ENCODE measurements at places on chromosomes 11 and 22.
A peak's percentile ranks its signal among the peaks of the same experiment; 100 is the strongest.

- no peak for DNase-seq
Measured at GRCh38 chr22:46843821-46844255, 81.4 kb downstream of the TBC1D22A start.

- peak; percentile 4 for DNase-seq
Measured at GRCh38 chr11:57095417-57095816, 86.3 kb upstream of the LRRC55 start.

DNA sequence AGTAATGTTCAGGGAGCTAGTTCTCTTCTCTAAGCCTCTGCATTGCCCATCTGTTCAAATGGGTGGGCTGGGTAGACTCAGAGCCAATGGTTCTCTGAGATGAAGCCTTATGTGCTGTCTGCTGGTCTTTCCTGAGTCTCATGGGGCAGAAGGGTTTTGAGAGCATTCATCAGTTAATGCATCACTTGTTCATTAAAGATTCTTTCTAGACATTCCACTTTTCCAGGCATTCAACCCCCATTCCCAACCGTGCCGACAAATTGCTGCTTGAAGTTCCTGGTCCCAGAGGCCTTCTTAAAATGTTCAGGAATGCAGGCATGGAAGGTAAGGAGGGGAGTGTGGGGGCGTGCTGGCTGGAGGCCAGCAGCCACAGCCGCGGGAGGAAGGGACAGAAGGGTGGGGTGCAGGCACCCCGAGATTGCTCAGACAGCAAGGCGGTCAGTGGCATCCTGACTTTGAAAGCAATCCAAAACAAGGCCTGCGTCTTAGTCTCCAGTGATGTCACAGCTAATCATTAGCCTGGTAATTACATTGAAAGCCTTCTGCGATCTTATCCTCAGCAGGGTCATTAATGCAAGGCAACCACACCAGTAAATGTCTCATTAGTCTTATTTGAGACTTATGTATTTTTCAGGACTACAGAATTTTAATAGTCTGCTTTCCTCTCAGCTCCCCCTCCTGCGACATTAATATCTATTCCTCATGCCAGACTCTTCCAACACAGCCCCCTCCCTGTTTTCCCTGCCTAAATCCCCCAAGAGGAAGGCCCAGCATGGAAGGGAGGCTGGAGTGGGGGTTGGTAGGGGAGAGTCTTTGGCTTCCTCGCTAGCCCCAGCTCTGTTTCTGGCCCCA is 328.8 kb downstream of the MIAT start:
- no peak for DNase-seq

DNA sequence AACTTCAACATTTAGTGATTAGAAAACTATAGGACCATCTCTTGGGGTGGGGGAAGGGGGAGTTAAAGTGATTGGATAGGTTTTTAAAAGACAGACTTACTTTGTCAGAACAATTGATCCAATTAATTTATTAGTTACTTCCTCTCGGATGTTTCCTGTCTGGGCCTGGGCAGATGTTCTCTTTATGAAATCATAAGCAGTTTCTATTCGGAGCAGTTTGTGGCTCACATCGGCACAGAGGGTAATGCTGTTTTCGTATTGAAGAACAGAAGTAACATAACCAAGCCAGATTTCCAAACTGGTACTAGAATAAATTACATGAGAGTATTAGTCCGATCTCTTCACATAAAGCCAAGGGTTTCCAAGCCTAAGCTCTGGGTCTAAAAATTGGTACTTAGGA is 20.6 kb downstream of the PIWIL3 start:
- no peak for DNase-seq

DNA sequence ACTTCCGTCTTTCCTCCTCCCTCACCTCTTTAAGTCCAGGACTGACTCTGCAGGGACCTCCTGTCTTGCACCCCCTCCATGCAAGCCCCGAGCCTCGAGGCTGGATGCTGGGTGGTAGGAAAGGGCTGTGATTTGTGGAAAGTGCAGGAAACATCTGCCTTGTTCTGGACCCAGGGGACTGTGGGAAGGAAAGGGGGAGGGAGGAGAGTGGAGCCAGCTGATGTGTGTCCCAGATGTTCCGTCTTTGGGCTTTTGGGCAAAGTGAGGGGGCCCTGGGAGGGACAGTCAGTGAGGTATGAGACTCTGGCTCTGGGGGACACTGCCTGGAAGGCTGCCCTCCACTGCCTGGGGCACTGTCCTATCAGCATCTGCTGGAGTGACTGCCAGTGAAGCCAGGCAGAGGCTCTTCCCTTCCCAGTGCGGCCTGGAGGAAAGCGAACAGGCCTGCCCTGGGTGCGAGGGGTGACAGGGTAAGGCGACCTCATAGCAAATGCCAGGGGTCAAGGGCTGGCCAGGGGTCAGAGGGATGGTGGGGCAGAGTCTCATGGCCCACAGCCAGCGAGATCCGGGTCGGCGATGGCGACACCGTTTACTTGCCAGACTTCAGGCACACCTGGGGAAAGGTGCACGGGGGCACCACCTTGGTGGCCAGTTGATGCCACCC is 1.7 kb downstream of the MRGPRD start:
- no peak for DNase-seq

- no peak for DNase-seq
Measured at GRCh38 chr11:110766316-110766715, 54.1 kb upstream of the ARHGAP20 start.

- no peak for DNase-seq
Measured at GRCh38 chr11:74442636-74443035, 24.7 kb downstream of the KCNE3 start.

- no peak for DNase-seq
Measured at GRCh38 chr11:109388982-109389381, 33.0 kb upstream of the C11orf87 start.

DNA sequence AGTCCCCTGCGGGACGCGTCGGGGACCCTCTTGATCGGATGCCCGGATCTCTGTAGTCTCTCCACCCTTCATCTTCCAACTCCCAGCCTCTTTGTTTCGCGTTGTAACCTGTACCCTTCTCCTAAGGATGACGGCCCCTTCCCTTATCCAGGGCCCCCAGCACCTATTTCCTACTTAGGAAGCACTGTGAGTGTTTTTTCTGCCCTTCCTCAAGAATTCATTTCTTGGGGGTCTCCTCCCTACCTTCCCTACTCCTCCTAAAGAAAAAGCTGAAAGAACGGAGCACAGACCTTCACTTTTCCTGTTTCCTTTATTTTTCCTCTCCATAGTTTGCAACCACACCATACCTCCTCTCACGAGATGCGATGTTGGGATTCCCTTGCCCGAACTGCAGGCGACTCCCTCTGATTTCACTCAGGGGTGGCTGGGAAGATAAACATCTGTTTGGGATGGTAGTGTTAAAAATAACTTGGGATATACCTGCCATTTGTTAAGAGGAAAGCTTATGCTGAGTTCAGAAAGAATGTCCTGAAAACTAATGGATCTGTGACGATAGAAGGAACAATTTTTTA is 593 bp downstream of the FAM118B start:
- DNase-seq = no peak

GRCh38 chr22:40113696-40114095 is 64.0 kb upstream of the TNRC6B start:
- no peak for DNase-seq

DNA sequence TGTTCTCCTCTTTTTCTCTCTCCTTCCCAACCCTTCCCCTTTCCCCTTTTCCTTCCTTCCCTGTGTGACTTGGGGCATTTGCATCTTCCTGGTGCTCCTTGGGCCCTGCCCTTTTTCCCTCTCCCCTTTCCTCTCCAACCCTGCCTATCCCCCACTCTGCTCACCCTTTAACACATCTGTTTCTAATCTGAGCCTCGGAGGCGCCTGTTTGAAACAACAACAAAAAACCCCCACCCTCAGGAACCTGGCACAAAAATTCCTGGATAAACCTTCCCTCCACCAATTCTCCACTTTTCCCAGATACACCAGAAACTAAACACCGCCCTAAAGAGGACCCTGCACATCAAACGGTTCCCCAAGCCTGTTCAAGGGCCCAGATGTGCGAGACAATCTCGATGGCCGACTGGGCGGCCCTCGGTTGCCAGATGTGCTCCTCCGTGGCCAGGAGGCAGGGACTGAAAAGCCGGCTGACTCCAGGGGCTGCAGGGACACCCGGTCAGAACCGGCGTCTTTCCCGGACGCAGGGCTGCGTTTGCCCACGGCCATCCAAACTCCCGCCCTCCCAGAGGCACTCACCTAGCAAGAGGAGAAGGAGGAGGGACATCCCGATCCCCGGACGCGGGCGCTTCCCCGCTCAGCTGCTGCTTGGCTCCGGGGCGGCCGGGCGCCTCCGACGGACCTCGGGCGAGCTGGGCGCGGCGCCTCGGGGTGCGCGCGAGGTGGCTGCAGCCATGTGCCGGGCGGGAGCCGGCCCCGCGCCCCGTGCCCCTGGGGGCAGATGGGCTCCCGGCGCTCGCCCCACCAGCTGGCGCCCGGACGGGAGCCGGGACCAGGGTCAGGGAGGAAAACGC is 486 bp downstream of the CLMP start:
- DNase-seq = no peak

DNA sequence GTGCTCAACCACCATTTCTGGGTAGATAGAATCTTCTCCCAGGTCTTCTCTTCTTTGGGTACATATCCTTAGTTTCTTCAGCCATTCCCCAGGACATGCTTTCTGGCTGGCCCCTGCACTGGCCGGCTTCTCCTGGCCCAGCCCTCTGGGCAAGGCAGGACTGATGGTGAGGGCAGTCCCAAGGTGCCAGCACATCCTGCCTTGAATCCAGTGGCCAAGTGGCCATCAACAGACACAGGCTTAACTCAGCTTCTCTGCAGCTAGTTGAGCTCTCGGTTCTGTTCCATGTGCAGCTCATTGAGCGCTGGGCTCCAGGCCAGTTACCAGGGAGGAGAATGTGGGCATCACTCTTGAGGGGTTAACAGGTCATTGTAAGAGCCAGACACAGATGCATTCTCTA is 17.6 kb downstream of the SMIM38 start:
- no peak for DNase-seq

- no peak for DNase-seq
Measured at GRCh38 chr11:101668236-101668635, 84.4 kb upstream of the TRPC6 start.

DNA sequence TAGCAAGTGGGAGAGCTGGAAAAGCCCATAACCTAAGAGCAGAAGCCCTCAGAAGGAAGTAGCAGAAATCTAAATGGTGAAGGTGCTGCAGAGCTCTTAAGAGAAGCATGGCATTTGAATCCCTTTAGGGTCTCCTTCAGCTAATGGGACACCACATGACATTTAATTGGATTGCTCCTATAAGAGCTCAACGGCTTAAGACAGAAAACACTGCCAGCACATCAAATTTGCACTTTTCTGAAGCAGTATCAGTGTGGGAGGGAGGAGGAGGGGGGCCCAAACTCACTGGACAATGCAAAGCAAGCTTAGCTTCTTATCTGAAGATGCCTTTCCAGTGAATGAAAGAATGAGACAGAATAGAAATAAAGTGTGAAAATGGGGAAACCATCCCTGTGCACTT is 287.9 kb upstream of the MTNR1B start:
- DNase-seq = no peak

DNA sequence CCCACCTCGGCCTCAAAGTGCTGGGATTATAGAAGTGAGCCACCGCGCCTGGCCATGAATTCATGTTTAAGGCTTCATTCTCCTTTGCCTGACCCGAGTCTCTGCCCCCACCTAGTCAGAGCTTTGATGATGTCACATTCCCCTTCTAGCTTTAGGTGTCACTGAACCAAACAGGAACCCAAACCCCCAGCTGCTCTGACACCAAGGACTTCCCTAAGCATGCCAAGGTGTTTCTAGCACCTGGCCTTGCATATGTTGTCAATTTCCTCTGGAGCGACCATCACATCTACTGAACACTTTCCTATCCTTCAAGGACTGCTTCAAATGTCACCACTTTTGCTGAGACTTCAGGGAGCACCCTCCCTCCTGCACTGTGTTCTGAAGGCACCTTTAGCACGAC is 2.3 kb downstream of the F2 start:
- no peak for DNase-seq

- DNase-seq = no peak
Measured at GRCh38 chr11:35236667-35237003, 97.7 kb downstream of the CD44 start.

- DNase-seq = peak; percentile 13
Measured at GRCh38 chr11:134008634-134009071, 51.9 kb upstream of the IGSF9B start.

- no peak for DNase-seq
Measured at GRCh38 chr22:49295465-49295743, 532.3 kb downstream of the BRD1 start.

DNA sequence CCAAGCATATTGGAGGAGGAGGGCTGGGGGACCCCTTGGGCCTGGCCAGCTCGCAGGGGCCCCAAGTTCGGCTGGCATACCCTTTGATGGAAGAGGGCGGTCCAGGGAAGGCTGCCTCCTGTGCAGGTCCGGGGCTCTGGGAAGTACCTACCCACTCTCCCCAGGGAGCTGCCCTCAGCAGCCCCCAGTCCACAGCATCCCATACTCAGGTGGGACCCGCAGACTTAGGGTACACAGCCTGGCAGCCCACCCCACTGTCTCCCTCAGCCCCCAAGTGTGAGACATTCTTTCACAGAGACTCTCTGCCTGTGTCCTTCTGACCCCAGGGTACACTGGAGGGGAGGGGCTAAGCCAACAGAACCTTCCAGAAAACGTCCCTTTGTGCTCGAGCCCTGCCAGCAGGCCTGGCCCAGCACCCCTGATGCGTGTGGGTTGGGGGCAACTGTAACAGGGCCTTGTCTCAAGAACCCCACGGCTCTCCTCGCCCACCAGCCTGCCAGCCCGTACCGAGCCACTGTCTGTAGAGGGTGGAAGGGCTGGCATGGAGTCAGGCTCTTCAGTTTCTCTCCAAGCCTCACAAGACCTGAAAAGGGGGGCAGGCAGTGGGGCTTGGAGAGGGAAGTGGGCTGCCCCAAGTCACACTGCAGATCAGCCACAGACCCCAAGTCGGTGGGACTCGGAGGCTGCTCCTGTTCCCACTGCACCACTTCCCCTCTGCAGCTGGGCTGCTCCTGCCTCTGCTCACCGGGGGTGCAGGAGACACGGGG is 7.0 kb upstream of the TNFRSF13C start:
- DNase-seq = no peak

GRCh38 chr22:42992886-42993479 is 22.0 kb downstream of the PACSIN2 start:
- DNase-seq = no peak

GRCh38 chr11:48261600-48261999 is 2.1 kb upstream of the OR4X1 start:
- DNase-seq = no peak

DNA sequence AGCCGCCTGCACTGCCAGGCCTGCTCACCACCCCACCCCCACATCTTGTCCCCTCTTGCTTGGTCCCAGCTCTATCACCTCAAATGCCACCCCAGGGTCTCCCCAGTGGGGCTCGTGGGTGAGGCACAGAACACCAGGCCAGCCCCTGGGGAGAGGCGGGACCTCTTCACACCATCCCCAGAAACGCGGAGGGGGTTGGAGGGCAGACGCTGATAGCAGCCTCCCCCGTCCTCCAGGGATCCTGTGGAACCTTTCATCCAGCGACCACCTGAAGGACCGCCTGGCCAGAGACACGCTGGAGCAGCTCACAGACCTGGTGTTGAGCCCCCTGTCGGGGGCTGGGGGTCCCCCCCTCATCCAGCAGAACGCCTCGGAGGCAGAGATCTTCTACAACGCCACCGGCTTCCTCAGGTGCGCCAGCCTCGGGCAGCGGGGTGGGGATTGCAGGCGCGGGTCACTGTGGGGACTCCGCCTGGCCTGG is 5.8 kb downstream of the PKP3 start:
- DNase-seq = no peak

- DNase-seq = no peak
Measured at GRCh38 chr11:118868659-118869058, 15.0 kb upstream of the CXCR5 start.

Data from GM12864 (cell line).